ENCODE measurements at places on chromosomes 12 and 14.

DNA sequence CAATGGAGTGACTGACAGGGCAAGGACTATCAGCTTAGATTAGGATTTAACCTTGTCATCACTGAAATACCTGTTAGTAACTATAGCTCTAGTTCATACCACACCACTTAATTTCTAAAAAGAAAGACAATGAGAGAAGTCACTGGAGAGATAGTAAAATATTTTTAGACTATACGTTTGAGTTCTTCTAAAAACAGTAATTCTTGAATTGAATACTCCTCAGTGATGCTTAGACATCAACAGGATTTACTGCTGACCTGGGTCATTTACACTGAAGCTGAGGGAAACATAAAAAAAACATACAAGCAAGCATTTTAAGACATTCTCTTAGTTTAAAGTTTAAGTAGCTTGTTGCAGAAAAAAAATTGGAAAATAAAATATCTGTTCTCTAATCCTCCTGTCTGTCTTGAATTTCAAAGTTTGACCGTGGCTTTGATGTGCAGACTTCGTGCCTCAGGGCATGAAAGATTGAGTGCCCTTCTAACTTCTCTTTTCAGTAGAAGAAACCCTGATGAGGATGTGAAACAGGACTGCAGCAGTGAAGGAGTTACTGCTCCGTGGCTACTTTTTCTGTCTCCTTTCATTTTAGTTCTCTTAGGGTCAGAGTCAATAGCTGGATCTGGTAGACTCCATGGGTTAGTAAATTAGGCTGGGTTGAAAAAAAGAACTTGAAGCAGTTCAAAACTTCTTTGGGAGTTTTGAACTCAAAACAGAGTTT is 172.2 kb downstream of the PTPRO start:
- no peak for DNase-seq

DNA sequence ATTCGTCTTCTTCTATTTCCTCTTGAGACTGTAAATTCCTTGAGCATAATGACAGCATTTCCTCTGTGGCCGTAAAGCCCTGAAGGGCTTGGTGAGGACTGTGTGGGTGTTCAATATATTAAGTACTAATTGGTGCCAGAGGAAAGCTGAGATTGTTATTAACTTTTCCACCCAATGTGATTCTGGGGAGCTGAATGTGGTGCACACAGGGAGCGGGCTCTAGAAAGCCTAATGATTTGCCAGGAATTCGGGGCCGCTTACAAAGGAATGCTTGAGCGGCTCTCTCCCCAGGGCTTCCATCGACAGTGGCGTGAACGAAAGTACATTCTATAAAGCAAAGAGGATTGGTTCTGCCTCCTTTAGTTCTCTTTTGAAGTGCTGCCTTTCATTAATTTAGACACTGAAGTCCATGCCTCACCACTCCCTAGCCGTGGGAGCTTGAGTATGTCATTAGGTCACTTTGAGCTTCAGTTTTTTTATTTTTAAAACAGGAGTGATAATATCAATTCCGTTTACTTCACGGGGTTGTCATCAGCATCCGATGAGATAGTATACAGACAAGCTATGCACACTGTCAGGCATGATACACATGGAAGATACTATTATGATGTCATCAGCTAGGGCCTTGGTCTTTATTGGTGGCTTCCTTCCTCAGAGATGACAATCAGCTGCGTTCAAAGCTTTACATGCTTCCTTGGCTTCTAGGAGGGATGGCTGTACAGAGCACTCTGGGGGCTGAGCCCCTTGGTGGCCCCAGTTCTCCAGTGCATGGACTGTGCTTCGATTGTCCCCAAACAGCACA is 11.0 kb upstream of the GSG1 start:
- DNase-seq, result no peak

DNA sequence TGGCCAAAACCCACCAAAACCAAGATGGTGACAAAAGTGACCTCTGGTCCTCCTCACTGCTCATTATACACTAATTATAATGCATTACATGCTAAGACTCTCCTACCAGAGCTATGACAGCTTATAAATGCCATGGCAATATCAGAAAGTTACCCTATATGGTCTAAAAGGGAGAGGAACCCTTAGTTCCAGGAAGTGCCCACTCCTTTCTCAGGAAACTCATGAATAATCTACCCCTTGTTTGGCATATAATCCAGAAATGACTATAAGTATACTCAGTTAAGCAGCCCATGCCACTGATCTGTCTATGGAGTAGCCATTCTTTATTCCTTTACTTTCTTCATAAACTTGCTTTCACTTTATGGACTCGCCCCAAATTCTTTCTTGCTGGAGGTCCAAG is 43.0 kb upstream of the FUT8 start:
- DNase-seq, result no peak

- DNase-seq, result no peak
Observed at GRCh38 chr12:32034045-32034444, 72.6 kb upstream of the BICD1 start.

DNA sequence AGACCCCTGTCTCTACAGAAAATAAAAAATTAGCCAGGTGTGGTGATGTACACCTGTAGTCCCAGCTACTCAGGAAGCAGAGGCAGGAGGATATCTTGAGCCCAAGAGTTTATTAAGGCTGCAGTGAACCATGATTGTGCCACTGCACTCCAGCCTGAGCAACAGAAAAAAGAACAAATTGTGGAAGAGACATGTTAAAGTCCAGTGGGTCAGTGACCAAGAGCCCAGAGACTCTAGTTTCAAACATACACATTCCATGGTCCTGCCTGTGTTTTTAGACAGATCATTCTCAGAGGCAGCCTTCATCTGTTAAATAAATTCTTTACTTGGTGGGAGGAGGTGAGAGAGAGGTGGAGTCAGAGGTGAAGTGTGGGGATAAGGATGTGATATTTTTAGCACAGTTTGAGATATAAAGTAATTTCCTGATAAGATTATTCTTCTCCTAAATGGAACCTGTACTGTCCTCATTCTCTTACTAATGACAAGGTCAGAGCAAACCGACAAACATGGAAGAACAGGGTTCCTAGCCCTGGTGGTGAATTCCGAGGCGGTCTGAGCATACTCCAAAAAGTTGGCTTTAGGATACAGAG is 48.7 kb downstream of the RASSF3 start:
- no peak for DNase-seq

- DNase-seq, result no peak
Observed at GRCh38 chr14:38900887-38901286, 202.1 kb downstream of the SEC23A start.

DNA sequence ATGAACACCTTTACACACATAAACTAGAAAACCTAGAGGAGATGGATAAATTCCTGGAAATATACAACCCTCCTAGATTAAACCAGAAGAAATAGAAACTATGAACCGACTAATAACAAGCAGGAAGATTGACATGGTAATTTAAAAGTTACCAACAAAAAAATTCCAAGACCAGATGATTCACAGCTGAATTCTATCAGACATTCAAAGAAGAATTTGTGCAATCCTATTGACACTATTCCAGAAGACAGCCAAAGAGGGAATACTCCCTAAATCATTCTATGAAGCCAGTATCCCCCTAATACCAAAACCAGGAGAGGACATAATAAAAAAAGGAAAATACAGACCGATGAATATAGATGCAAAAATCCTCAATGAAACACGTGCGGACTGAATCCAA is 102.6 kb upstream of the KRR1 start:
- DNase-seq, result no peak

GRCh38 chr14:100822013-100822412 is 3.9 kb upstream of the MEG3 start:
- DNase-seq, result no peak

DNA sequence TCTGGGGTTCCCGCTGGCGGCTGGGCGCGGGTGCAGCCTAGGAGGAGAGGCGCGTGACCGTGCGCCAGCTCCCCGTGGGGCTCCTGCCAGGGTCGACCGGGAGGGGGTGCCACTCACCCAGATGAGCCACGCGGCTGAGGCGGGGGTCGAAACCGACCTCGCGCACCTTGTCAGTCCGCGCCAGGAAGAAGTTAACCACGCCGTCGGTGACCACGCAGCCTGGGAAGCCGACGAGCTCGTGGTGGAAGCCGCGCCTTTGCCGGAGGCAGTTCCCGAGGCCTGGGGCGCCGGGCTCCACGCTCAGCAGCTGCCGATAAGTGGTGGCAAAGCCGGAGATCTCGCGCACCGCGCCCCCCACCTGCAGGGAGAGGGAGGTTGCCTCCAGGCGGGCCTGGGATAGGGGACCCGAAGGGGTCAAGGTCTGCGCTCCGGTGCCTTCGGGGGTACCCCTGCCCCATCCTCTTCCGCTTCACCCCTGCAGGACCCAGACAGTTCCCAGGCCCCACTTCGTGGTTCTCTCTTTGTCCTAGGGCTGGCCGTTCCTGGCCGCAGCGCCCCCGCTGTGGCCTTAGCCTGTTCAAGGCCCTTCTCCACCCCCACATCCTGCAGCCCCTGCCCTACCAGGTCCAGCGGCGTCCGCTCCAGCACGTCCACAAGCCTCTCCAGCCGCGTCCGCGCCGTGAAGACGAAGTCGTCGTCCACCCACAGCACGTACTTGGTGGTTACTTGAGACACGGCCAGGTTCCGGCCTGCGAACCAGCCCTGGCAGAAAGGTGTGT is 5.3 kb downstream of the B4GALNT1 start:
- no peak for DNase-seq

GRCh38 chr12:98213556-98213955 is 301.8 kb upstream of the TMPO start:
- no peak for DNase-seq

DNA sequence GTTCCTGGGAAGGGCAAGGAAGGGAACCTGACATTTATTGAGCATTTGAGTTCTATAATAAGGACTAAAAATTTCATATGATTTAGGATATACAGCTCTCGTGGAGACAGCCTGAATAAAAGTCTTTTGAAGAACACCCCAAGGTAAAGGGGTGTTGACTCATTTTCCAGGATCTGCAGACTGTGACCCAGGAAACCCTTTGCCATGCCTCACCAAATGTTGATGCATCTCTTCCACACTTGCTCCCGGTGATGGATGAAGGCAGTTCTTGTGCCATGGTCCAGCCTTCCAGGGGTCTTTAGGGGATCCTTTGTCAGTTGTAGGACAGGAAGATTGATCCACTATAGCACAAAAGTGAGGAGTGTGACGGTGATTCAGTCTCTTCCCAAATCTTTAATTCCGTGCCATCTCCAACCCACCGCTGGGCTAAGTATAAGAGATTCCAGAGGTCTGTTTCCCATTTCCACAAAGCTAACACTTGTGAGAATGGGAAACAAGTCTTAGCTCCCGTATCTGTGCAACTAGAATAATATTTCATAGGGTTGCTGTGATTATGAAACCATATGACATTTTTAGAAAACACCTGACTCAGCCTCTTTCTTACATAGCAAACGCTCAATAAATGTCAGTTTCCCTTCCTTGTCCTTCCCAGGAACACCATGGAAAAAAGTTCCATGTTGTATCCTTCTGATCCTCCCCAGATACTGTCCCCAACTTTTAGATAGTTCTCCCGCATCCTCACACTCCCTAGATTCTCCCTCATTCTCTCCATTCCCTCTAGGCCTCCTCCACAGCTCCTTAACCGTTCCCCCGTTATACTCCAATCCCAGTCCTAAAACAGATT is 836 bp downstream of the AAAS start:
- DNase-seq, result no peak

DNA sequence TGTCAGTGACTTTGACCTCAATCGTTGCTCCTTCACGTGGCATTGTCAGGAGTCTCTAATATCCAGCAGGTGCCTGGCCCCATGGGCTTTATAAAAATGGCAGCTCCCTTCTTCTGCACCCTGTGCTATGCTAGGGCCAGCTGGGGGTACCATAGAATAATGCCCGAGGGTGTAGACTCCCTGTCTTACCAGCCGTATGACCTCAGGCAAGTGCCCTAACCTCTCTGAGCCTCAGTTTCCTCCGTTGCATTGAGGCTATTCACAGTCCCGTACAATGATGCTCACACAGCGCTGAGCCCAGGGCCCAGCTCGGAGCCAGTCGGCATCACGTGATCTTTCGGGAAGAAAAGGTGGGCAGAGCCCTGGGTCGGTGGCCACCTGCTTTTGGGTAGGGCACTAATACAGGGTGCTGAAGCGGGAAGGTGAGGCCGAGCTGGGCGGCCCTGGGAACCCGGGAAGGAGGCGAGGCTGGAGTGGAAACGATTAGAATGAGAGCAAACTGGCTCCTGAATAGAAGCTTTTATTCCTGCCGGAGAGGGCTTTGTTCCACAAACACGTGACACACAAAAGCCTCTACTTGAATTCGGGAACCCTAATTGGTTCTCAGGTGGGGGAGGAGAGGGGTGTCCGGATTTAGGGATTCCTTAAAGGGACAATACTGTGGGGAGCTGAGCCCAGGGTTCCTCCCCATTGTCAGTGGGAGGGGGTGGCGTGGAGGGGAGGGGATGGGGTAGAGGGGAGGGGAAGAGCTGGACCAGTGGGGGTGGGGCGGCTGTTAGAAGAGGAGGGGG is 19.9 kb upstream of the MSI1 start:
- DNase-seq, result no peak

DNA sequence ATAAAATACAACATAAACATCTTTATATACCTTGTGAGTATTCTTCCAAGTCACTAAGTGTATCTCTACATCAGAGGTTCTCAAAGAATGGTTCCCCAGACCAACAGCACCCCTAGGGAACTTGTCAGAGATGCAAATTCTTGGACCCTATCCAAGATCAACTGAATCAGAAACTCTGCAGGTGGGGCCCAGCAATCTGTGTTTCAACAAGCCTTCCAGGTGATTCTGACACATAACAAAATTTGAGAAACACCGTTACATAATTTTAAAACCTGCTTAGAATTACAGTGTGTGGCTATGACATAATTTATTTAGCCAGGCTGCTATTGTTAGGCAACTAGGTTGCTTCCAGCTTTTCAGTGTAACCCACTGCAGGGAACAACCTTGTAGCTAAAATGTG is 49.8 kb downstream of the NTN4 start:
- DNase-seq, result no peak

- DNase-seq, result no peak
Observed at GRCh38 chr14:52607061-52607460, 54.4 kb downstream of the GPR137C start.

- no peak for DNase-seq
Observed at GRCh38 chr14:48575772-48576171, 900.4 kb upstream of the MDGA2 start.

DNA sequence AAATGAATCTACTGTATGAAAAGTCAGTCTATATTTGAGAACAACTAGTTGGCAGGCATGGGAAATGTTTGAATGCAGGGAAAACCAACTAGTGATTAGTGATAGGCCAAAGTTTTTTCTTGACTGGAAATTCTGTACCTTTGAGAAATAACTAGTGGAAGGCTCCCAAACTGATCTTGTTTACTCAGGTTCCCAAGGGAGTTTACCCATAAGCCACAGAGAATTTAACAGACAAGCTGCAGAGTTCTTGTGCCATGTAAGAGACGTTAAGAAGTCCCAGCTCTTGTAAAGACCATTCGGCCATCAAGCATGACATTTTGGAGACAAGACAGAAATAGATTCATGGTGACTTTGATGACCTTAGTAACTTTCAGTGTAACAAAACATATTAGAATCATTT is 1882.8 kb upstream of the SEL1L start:
- no peak for DNase-seq

GRCh38 chr14:91897106-91897701 is 29.9 kb upstream of the TC2N start:
- DNase-seq, result no peak
